Heart right ventricle (tissue), 16 donors: ENCODE measurements at places on chromosomes 5 and 9. TPM values are rescaled to one million over a fixed set of nuclear protein-coding genes. Genes with fewer than 3 reads are reported as not detected.

- no peak for DNase-seq
Measured at GRCh38 chr9:131704141-131704983, 35.5 kb downstream of the RAPGEF1 start.

GRCh38 chr5:76299592-76299991, 103.5 kb upstream of the IQGAP2 start:
- no peak for DNase-seq

ZFP2 gene
- total RNA-seq, result 1.2 TPM

MLLT3 gene
- total RNA-seq, result 15.7 TPM
